ENCODE measurements at places on chromosomes 1 and 21.

DNA sequence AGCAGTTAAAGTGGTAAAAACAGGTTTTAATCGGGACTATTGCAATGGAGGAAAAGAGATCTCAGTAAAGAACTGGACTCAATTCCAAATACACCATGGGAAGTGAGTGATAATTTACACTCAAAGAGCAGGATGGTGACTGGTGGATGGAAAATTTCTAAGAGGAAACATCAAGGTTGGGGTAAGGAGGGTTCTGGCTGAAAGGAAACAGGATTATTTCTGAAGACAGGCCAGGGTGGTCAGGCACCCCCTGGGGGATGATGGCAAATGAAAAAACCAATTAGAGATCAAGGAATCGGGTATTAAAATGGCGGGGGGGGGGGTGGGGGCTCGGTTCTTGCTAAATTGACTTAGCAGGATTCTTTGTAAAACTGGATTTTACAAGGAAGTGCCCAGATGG lies 12.3 kb upstream of the HSD11B1 start:
- peak; percentile 38 for DNase-seq

GRCh38 chr1:10387677-10388386 lies 11.0 kb upstream of the PGD start:
- DNase-seq: peak; percentile 48

DNA sequence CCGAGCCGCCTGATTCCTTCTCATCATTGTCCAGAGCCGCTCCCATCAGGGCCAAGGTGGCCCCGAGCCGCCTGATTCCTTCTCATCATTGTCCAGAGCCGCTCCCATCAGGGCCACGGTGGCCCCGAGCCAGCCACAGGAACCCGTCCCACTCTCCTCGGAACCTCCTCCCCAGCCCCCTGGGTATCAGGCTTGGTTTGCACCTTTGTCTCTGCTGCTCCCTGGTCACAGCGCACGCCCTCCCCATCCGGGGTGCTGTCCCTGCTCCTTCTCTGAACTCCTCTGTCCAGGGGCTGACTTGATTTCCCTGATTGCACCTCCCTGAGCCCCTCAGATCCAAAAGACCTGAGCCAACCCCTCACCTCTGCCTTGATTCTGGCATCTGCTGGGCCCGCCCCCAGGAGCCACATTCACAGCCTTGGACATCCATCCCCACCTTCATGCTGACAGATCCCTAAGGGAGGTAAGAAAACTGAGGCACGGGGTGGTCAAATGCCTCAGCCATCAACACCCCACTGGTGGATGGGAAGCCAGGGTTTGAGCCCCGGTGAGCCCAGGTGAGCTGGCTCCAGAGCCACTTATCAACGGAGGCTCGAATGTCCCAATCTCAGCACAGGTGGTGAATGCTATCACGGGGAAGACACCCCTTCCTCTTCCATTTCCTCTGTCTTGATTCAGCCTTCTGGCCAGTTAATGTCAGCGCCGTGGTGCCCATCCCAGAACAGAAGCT lies 25.6 kb upstream of the COL18A1 start:
- no peak for DNase-seq

- DNase-seq: peak; percentile 2
These were observed 730.9 kb downstream of the PTPRU start for GRCh38 chr1:29967261-29967660.

DNA sequence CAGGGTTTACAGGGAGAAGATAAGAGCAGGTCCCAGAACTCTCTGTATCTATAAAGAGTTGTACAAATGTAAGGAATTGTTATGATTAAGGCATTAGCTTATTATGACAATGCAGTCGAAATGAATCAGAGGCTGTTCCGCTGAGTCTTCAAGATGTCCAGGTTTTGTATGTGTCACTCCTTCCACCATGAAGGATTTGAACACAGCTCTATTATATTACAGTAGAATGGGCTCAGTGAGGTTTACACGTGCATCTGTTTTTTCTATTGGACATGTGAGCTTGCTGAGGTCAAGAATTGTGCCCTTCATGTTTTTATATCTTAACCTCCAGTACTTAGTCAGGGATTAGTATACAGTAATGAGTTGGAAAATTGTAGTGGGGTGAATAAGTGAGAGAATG lies 86.3 kb downstream of the MPZL1 start:
- peak; percentile 85 for DNase-seq

- peak; percentile 84 for DNase-seq
These were observed at the start of gene MAP3K6 for GRCh38 chr1:27366411-27367159. Gene MAP3K6, minus strand, starts transcription at chr1:27366961. Its CDS starts 364 bp downstream, at chr1:27366597.

- no peak for DNase-seq
These were observed 283.5 kb upstream of the SGIP1 start for GRCh38 chr1:66250478-66250877.

- no peak for DNase-seq
These were observed 20.0 kb downstream of the HDAC1 start for GRCh38 chr1:32311709-32312393.

- DNase-seq: peak; percentile 43
These were observed 132.8 kb downstream of the CLIC6 start for GRCh38 chr21:34801519-34802132.

DNA sequence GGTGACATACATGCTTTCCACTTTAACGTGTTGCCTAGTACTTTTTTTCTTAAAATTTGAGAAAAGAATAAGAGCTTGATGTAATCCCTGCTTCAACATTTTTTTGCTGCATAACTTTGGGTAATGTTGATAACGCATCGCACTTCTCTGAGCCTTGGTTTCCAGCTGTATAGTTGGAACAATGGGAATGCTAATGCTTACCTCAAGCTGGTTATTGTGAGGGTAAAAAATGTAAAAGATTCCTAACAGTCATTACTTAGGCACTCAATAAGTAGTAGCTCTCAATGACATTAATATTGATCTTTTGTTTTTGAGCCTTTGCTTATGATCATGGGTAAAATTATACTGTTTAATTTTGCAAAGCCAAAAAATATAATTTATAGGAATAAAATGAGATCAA lies 683.3 kb upstream of the CXADR start:
- no peak for DNase-seq

GRCh38 chr1:224438989-224439388 lies 4.4 kb upstream of the WDR26 start:
- DNase-seq: no peak

GRCh38 chr1:224106568-224107281 lies 7.2 kb upstream of the FBXO28 start:
- DNase-seq: peak; percentile 72

DNA sequence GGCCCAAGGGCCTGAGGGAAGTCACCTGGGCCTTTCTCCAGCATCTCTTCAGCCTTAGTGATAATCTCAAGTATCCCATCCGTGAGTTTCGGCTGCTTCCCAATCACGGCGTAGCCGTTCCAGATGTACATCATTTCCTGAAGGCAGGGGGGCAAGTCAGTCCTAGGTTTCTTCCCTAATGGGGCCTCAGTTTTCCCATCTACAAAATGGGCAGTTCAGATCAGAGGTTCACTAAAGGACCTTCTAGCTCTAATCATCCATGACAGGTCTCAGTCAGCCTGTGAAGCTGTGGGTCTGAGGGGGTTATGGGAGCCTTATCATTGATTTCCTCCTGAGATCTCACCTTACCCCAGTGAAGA lies 39.9 kb downstream of the TTC39A start:
- DNase-seq: no peak

DNA sequence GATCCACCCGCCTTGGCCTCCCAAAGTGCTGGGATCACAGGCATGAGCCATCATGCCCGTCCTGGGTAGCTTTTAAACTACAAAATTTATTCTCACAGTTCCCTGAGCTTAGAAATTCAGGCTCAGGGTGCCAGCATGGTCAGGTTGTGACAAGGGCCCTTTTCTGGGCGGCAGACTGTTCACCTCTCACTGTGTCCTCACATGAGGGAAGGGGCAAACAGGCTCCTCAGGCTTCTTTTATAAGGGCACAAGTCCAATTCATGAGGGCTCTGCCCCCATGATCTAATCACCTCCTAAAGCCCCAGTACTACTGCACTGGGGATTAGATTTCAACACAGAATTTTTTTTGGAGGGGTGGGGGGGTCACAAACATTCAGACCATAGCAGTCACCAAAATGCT lies 36.8 kb downstream of the GNG4 start:
- no peak for DNase-seq

DNA sequence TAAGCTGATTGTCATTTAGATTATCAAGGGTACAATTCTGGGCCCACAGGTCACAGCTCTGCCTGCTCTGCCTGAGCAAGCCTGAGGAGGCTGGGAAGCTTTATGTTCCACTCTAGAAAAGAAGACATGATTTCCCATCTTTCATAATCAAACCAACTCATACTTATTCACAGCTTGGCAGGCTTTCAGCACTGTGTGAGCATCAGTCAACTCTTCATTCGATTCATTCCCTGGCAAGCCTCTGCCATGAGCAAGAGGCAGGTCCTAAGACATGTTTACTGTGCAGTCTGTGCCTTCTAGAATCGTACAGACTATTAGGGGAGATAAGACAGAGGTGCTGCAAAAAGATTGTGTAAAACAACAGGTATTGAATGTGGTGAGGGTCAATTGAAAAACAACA lies 24.5 kb upstream of the KIRREL1 start:
- peak; percentile 97 for DNase-seq

DNA sequence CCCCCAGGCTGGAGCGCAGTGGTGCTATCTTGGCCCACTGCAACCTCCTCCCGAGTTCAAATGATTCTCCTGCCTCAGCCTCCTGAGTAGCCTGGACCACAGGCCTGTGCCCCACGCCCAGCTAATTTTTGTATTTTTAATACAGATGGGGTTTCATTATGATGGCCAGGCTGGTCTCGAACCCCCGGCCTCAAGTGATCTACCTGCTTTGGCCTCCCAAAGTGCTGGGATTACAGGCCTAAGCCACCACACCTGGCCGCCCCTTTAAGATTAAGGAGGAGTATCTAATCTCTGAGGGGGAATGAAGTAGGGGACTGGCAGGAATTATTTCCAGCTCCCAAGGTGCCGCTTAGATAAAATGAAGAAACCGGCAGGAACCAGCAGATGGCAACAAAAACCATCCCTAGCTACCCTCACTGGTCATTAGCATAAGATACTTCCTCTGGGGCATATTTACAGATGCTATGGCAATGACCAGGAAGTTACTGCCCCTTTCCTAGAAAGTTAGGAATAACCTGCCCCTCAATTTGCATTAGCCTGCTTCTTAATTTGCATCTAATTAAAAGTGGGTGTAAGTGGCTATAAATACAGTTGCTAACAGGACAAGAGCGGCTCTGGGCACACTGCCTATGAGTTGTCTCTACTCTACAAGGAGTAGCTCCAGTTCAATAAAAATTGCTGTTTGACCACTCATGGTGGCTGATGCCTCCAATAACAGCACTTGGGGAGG lies 7.1 kb upstream of the NSUN4 start:
- peak; percentile 66 for DNase-seq

- no peak for DNase-seq
These were observed 79.2 kb downstream of the ZNF326 start for GRCh38 chr1:90074137-90074536.

DNA sequence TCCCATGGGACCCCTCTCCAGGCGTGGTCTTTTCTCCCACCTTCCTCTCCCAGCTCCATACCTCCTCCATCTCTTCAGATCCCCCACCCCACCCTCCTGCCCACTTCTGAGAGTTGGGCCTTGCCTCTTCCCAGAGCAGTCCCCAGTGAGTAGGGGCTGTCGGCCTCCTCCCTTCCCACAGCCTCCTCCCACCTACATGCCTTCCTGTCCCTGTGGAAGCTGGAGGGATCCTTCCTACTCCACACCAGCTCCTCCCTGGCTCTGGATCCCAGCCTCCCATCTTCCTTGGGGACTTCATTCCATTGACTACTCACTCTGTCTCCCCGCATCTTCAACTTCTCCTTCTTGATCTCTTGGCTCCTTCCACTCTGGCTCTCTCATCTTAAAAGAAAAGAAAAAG lies 24.9 kb downstream of the KCNQ4 start:
- no peak for DNase-seq

DNA sequence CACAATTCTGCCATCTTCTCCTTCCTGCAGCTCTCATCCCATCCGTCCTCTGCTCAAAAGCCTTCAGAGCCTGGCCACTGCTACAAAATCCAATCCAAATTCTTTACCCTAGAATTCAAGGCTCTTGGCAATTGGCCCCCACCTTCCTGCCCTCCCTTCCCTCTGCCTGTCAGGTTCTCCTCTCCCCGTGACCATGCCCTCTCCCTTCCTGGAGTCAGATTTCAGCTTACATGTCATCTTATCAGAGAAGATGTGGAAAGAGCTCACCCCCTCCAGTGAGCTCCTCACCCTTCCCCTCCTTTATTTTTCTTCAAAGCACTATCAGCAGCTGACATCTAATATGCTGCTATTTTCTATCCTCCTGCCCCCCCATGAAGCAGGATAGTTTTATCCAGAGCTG lies 86.9 kb downstream of the GRIK3 start:
- DNase-seq: no peak

DNA sequence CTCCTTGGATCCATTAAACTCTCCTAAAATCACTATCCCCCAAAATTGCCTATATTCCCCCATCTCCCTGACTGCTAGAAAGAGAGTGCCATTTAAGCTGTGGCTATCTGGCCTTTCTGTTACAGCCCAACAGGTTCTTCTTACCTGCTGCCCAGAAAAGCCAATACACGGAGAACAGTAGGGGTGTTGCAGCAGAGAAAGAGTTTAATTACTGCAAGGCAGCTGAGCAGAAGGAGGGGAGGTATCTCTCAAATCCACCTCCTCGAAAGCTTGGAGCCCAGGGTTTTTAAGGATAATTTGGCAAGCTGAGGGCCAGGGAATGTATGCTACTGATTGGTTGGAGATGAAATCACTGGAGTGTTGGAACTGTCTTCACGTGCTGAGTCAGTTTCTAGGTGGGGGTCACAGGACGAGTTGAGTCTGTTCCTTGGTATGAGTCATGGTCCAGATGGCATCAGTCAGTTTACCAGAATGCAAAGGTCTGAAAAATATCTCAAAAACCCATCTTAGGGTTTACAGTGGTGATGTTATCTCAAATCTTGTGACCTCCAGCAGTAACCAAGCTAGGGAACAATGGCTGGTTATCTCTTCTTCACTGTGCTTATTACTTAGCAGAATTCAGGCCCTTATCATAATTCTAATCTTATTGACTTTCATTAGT lies 89.8 kb downstream of the SMYD3 start:
- peak; percentile 73 for DNase-seq

DNA sequence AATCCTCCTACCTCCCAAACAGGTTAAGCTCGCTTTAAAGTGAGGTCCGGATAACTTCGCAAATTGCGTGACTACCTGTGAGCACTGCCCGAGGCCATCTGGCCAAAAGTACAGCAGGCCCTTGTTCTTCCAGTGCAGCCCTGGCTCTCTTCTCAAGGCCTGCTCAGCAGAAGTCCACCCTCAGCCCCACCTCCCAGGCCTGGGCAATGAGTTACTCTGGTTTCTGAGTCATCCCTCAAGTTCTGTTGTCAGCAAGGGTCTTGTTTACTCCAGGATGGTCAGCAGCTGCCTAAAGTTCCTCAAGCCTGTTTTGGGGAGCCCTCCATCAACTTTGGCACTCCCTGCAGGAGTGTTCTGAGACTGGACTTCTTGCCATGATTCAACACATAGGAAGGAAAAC lies 101.7 kb downstream of the BCAR3 start:
- peak; percentile 87 for DNase-seq

DNA sequence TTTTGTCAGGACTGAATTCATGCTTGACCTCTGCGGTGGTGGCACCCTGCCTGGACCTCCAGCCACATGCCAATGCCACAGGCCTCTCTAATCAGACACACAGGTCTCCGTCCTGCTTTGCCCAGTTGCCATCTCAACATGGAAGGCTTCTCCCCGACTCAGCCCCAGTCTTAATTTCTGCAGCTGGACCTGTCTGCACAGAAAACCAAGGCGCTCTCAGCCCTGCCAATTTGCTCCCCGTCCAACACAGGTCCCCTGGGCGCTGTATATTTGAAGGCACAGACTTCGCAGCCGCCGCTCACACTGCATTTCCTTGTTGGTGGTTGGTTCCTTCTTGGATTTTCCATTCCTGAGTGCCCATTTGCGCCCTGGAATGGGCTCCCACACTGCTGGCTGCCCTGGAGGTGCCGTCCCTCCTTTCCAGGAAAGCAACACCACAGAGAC lies 28.0 kb upstream of the PLEKHG5 start:
- no peak for DNase-seq
